ENCODE measurements at places on chromosomes 4 and X.

- H3K36me3 ChIP-seq, result no peaks in the 10 kb centered on the region
- H3K27ac ChIP-seq, result no peak overlapping the region
- H3K4me1 ChIP-seq, result peaks cover 1% of the 10 kb centered on the region
- DNase-seq, result no peak
Measured at GRCh38 chrX:133405498-133406185, 9.6 kb downstream of the GPC4 start.

DNA sequence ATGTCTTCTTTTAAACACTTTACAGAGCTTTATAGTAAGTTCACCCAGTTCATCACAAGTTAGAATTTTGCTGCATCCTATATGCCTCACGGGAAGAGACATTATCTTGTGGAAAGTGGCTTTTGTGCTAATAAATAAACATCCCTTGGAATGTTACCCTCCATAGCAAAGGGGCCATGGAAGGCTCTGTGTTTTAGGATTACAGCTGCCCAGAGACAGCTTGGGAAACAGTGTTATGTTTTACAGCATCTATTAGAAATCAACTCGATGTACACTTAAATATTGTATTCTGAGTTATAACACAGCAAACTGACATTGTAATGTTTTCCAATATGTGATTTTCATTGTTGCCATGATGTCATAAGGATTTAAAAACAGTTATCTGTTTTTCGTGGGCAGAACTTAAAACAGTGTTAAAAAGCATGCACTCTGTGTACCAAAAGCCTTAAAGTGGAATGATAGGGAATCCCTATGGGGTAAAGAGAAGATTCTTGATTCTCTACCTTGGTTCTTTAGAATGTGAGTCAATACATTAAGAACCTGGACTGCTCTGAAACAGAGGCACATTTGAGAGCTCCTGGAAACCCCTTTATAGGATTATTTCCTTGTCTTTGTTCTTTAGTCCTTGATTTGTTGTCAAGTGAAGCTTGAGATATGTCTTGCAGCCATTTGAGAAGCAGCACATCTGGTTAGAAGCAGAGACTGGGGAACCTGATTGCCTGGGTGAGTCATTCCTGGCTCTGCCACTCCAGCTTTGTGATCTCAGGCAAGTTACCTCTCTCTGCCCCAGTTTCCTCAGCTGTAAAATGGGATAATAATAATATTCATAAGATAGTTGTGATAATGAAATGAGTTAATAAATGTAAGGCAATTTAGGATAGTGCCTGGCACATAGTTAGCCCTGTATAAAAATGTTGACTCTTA, 41.6 kb downstream of the ARHGAP10 start:
- no peaks in the 10 kb centered on the region for H3K27me3 ChIP-seq
- H3K27ac ChIP-seq, result no peak overlapping the region
- no peak overlapping the region for H3K4me3 ChIP-seq
- H3K4me1 ChIP-seq, result no peaks in the 10 kb centered on the region
- no peak for DNase-seq
- no peaks in the 10 kb centered on the region for H3K36me3 ChIP-seq

DNA sequence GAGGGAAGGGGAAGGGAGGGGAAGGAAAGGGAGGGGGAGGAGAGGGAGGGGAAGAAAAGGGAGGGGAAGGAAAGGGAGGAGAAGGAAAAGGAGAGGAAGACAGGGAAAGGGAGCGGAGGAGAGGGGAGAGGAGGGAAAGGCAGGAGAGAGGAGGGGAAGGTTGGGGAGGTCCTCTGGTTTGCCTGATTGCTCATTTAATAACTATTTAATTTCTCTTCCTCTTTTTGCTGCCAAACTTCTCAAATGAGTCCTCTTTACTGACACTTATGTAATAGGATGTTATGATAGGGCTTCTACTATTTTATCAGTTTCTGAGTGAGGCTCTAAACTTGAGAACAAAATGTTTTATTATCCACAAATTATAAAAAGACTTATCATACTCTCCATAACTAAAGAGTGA, 35.4 kb upstream of the PPA2 start:
- H3K4me1 ChIP-seq, result no peaks in the 10 kb centered on the region
- H3K27ac ChIP-seq, result no peak overlapping the region
- peaks cover 4% of the 10 kb centered on the region for H3K27me3 ChIP-seq
- H3K4me3 ChIP-seq, result no peak overlapping the region

DNA sequence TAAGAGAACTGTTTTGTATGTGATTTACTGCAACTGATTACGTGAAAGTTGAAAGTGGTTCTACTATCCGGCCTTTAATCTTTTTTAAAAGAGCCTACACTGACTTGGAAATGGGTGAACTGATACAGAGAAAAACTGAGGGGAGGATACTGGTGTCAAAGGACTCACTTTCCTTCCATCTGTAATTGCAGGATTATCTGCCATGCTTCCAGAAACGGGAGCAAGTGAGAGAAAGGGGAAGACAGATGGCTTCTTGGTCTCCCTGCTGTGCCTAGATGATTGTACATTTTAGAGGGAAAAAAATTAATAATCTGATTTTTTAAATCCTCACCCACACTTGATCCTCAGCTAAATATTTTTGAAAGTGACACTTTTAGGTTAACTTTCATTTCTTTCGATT, 88.3 kb upstream of the GRID2 start:
- H3K4me1 ChIP-seq, result no peaks in the 10 kb centered on the region
- no peak overlapping the region for H3K27ac ChIP-seq
- H3K4me3 ChIP-seq, result no peak overlapping the region

DNA sequence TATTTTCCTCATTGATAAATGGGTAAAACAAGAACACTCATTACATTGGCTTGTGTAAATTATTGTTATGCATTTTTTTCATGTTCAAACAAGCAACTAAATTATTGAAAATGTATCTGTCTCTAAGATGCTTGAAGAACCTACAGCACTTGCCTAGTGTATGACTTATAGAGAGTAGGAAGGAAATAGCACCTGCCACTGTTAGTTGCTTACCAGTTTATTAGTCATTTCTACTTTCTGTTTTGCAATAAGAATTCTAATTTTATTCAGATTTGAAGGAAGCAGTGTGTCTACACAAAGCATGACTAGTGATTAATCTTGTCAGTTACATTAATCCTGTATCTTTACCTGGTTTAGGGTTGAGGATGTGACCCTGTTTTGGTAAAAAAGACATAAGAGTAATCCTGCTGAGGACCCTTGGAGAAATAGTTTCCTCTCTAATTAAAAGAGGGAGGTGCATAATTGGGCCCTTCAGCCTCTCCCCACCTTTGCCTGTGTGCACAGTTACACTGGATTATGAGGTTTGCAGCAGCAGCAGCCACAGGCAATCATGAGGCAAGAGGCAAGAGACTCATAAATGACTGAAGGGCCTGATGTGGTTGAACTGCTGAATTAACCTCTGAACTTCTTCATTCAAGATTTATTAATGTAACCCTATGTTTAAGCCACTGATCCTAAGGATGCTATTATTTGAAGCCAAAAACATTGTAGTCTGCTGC, 1202.1 kb downstream of the ADGRL3 start:
- H3K4me1 ChIP-seq, result peaks cover 2% of the 10 kb centered on the region
- no peaks in the 10 kb centered on the region for H3K27me3 ChIP-seq
- H3K4me3 ChIP-seq, result no peak overlapping the region
- H3K36me3 ChIP-seq, result no peaks in the 10 kb centered on the region

DNA sequence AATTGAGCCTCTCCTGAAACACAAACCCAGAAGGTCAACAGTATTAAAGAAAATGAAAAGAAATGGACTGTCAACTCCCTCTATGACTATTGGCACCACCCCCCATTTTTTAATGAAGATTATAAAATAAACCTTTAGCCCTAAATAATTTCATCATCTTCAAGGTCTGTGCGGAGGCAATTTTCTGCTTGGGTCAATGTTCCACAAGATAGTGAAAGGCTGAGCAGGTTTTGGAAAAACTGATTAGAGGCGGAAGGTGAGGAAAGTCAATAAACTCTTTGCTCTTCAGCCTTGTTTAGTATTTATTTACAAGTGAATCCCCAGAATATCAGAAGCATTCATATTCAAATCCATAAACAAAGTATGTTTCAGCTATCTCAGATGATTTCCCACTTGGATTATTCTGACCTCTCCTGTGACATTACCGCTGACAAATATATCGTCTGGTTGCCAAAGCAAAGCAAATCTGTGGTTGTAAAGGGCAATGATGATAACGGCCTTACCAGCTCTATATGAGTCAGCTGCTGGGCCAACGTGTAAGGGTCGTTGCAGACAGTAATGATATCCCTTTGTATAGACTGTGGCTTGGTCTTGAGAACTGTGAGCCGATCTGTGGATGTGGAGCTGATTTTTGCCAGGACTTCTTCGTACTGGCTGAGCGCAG, 24.0 kb downstream of the RASGEF1B start:
- H3K4me1 ChIP-seq, result no peaks in the 10 kb centered on the region
- DNase-seq, result no peak
- H3K27ac ChIP-seq, result no peak overlapping the region
- H3K27me3 ChIP-seq, result no peaks in the 10 kb centered on the region
- H3K36me3 ChIP-seq, result no peaks in the 10 kb centered on the region

DNA sequence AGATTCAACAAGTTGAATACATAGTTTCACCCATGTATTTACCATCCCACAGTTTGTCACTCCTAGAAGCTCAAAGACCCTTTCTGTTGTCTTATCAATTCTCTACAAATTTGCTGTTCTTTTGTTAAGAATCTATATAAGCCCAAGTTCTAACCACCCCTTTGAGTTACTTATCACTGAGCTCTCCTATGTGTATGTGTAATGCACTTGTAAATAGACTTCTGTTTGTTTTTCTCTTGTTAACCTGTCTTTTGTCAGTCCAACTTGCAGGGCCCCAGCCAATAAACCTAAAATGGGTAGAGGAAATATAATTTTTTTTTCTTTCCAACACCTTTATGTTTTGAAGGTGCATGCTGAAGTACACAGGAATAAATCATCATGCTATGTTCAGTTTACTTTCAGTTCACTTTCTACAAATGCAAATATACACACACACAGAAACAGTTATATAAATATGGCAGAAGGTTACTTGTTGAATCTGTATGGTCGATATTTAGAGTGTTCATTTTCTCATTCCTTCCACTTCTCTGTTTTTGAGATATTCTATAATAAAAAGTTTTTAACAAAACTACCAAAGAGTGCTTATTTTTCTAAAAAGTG, 22.3 kb upstream of the CLOCK start:
- H3K4me1 ChIP-seq, result no peaks in the 10 kb centered on the region
- DNase-seq, result no peak
- H3K4me3 ChIP-seq, result no peak overlapping the region
- no peak overlapping the region for H3K27ac ChIP-seq

- H3K27me3 ChIP-seq, result no peaks in the 10 kb centered on the region
- no peak overlapping the region for H3K4me3 ChIP-seq
- H3K4me1 ChIP-seq, result no peaks in the 10 kb centered on the region
- H3K36me3 ChIP-seq, result no peaks in the 10 kb centered on the region
- DNase-seq, result peak; percentile 57
Measured at GRCh38 chr4:163484906-163485305, 9.6 kb upstream of the TMA16 start.

DNA sequence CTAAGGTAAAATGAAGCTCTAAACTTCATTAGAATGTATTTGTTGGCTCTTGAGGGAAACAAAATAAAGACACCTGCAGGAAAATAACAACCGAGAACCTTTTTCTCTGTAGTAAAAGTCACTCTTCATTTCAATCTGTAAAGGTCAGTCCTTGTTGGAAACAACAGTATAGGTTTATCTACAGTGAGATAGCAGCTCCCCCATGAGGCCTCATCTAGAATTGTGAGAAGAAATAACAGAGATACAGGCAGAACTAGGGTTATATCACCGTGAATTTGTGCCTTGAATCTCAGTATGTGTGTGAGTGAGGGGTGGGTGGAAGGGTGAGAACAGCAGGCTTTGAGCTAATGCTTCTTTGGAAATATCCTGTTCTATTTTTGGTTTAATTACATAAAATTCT, 107.8 kb upstream of the FMR1 start:
- H3K27ac ChIP-seq, result no peak overlapping the region
- no peak overlapping the region for H3K4me3 ChIP-seq
- no peaks in the 10 kb centered on the region for H3K36me3 ChIP-seq
- no peaks in the 10 kb centered on the region for H3K27me3 ChIP-seq
- H3K4me1 ChIP-seq, result no peaks in the 10 kb centered on the region
- DNase-seq, result peak; percentile 3

DNA sequence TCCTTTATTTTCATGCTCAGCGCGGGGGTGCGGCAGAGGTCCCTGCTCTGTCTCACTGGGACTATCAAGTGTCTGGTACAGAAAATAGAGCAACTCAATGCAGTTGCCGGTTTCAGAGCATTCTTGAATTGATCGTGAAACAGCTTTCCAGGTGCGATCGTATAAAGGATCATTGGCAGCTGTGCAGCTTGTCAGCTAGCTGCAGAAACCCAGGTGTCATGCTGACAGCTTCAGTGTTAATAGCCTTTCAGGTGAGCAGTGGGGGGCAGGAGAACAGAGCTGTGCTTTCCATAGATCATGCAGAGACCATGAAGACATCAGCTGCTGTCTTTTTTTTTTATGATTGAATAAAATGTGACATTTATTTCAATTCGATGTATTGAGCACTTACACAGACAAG, 583.9 kb downstream of the NLGN4X start:
- H3K36me3 ChIP-seq, result no peaks in the 10 kb centered on the region
- H3K4me3 ChIP-seq, result no peak overlapping the region
- no peaks in the 10 kb centered on the region for H3K4me1 ChIP-seq
- H3K27ac ChIP-seq, result no peak overlapping the region
- no peaks in the 10 kb centered on the region for H3K27me3 ChIP-seq

- DNase-seq, result no peak
- H3K4me3 ChIP-seq, result no peak overlapping the region
- H3K36me3 ChIP-seq, result no peaks in the 10 kb centered on the region
- no peaks in the 10 kb centered on the region for H3K4me1 ChIP-seq
- H3K27ac ChIP-seq, result no peak overlapping the region
Measured at GRCh38 chr4:142081025-142081424, 444.6 kb downstream of the IL15 start.

- H3K27ac ChIP-seq, result no peak overlapping the region
- no peak for DNase-seq
- no peaks in the 10 kb centered on the region for H3K27me3 ChIP-seq
- H3K4me3 ChIP-seq, result no peak overlapping the region
- H3K36me3 ChIP-seq, result no peaks in the 10 kb centered on the region
Measured at GRCh38 chrX:100863326-100863864, 10.8 kb downstream of the NOX1 start.

- no peak for DNase-seq
- no peak overlapping the region for H3K4me3 ChIP-seq
- no peak overlapping the region for H3K27ac ChIP-seq
Measured at GRCh38 chr4:10529291-10530136, 72.3 kb upstream of the ZNF518B start.

DNA sequence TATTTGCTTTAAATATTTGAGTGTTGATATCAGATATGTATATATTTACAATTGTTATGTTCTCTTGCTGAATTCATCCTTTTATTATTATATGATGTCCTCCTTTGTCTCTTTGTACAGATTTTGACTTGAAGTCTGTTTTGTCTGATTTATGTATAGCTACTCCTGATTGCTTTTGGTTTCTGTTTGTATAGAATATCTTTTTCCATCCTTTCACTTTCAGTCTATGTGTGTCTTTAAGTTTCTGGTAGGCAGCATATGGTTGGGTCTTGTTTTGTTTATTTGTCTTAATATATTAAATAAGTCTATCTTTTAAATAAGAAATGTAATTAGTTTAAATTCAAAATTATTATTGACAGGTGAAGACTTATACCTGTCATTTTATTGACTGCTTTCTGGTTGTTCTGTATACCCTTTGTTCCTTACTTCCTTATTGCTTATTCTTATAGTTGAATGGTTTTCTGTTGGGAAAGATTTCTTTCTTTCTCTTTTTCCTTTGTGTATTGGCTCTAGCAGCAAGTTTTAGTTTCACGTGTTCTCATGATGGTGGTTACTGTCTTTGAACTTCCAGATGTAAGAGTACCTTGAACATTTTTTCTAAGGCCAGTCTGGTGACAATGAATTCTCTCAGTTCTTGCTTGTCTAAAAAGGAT, 31.1 kb downstream of the RAB28 start:
- H3K27ac ChIP-seq, result no peak overlapping the region
- no peak overlapping the region for H3K4me3 ChIP-seq
- H3K27me3 ChIP-seq, result no peaks in the 10 kb centered on the region
- no peak for DNase-seq
- H3K4me1 ChIP-seq, result no peaks in the 10 kb centered on the region
- peaks cover 14% of the 10 kb centered on the region for H3K36me3 ChIP-seq
